Breast epithelium (tissue), 4 donors: ENCODE measurements at places on chromosomes 7 and 10. TPM values are rescaled to one million over a fixed set of nuclear protein-coding genes. Genes with fewer than 3 reads are reported as not detected.

DNA sequence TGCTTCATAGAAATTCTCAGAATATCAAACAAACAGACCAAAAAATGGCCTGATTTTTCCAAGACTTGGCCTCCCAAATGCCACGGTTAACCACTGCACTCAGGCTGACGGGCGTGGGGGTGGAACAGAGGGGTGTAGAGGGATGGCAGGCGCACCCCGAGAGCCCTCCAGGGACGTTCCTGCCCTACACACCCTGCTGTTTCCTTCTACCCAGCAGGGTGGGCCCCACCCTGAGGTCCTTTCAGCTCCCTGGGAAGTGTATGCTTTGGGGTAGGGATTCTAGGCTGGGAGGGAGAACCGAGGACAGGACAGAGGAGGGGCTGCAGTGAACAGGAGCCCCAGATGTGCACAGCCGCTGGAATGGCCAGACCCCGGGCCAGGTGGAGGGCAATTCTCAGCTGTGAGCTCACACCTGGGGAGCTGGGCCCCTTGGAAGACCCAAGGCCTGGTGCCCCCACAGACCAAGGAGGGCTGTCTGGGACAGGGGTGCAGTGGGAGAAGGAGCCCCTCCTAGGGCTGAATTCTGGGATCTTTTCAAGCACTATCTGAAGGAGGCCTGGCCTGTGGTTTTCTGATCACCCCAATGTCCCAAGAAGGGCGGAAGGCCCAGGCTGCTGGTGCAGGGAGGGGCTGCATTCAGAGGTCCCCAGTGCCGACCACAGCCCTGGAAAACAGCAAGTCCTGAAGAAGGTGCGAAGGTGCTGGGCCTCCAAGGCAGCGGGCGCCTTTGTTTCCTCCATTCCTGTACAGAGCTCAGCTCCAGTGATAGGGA is 32.9 kb upstream of the INPP5A start:
- DNase-seq = peak; percentile 45
- H3K4me1 ChIP-seq = peaks cover 2% of the 10 kb centered on the region
- H3K27ac ChIP-seq = no peak overlapping the region
- H3K27me3 ChIP-seq = no peaks in the 10 kb centered on the region
- H3K36me3 ChIP-seq = no peaks in the 10 kb centered on the region

- no peak for DNase-seq
- no peaks in the 10 kb centered on the region for H3K36me3 ChIP-seq
- no peaks in the 10 kb centered on the region for H3K4me1 ChIP-seq
- H3K27me3 ChIP-seq = no peaks in the 10 kb centered on the region
- no peak overlapping the region for H3K27ac ChIP-seq
- no peak overlapping the region for H3K4me3 ChIP-seq
These were observed 330.6 kb downstream of the PTPRN2 start for GRCh38 chr7:158257001-158257400.

DNA sequence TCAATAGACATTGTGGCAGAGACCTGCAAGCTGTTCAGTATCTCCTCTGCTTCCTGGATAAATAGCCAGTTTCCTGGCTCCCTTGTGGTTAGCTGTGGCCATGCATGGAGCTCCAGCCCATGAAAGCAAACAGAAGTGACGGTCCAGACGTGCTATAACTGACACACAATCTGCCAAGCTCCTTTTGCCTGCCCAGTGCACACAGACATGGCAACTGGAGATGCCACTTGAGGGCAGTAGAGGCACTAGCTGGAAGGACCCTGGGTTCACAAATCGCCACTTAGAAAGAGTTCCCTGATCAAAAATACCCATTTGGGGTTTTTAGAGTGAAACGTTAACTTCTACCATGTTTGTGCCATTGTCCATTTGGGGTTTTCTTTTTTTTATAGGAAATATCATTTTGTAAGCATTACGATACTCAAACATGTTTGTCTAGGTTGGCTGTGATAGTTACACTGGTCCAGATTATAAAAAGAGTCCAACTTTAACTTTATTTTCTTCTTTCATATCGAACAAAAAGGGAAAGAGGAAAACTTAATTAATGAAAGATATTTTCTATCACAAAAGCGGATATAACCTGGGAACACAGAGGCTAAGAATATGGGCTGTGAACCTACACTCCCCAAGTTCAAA is 31.3 kb downstream of the KIN start:
- H3K27me3 ChIP-seq = no peaks in the 10 kb centered on the region
- no peaks in the 10 kb centered on the region for H3K36me3 ChIP-seq
- H3K4me1 ChIP-seq = no peaks in the 10 kb centered on the region
- no peak overlapping the region for H3K27ac ChIP-seq
- no peak for DNase-seq

DNA sequence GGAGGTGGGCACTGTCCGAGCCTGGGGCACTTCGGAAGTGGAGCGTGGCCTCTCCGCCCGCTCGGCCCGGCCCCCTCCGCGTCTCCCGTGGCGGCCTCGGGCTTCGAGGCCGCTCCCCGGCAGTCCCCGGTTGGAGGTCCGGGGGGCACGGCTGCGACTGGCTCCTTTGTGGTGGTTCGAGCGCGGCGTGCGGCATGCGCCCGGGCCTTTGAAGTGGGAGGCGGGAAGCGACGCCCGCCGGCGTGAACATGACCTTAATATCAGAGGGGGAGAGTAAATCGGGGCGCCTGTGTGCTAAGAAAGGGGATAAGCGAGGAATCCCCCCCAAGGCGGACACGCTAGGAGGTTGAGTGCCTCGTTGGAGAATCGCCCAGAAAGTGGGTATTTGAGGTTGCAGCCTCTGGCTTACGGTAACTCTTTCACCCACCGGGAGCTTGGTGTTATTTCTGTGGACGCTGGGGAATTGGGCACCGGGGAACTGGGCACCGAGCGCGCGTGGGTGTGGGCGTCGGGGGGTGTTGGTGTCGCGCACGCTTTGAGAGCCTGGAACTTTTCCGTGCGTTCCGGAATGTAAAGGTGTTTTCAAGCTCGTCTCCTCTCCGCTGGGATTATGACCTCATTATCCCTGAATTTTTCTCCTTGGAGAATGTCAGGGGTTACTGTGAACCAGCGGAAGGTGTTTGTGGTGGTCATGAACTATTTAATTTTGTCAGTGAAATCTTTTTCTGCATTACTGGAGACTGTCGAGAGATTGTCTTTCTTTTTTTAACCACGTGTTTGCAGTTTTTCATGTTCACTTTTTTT is 660 bp downstream of the SUV39H2 start:
- no peaks in the 10 kb centered on the region for H3K36me3 ChIP-seq
- peak overlapping the region; percentile 84 for H3K4me3 ChIP-seq
- H3K27me3 ChIP-seq = no peaks in the 10 kb centered on the region
- H3K27ac ChIP-seq = peak overlapping the region; percentile 96
- H3K4me1 ChIP-seq = no peaks in the 10 kb centered on the region
- peak; percentile 18 for DNase-seq

GRCh38 chr7:52741670-52742290 is 293.7 kb upstream of the POM121L12 start:
- DNase-seq = no peak
- no peak overlapping the region for H3K27ac ChIP-seq
- no peaks in the 10 kb centered on the region for H3K4me1 ChIP-seq
- no peaks in the 10 kb centered on the region for H3K27me3 ChIP-seq

- no peaks in the 10 kb centered on the region for H3K36me3 ChIP-seq
- no peaks in the 10 kb centered on the region for H3K4me1 ChIP-seq
- DNase-seq = no peak
These were observed 84.9 kb downstream of the CAMK1D start for GRCh38 chr10:12434277-12434676.

DNA sequence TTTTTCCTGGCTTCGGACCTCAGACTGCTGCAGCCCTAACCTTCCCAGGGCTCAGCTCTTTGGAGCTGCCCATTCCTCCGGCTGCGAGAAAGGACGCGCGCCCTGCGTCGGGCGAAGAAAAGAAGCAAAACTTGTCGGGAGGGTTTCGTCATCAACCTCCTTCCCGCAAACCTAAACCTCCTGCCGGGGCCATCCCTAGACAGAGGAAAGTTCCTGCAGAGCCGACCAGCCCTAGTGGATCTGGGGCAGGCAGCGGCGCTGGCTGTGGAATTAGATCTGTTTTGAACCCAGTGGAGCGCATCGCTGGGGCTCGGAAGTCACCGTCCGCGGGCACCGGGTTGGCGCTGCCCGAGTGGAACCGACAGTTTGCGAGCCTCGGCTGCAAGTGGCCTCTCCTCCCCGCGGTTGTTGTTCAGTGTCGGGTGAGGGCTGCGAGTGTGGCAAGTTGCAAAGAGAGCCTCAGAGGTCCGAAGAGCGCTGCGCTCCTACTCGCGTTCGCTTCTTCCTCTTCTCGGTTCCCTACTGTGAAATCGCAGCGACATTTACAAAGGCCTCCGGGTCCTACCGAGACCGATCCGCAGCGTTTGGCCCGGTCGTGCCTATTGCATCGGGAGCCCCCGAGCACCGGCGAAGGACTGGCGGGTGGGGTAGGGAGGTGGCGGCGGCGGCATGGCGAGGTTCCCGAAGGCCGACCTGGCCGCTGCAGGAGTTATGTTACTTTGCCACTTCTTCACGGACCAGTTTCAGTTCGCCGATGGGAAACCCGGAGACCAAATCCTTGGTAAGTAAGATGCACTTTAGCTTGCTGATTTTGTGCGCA is at the start of gene PLXDC2:
PLXDC2 (plus strand) TSS at position 22 of the 820 bp plus-strand sequence.
- H3K36me3 ChIP-seq = no peaks in the 10 kb centered on the region
- H3K4me3 ChIP-seq = peak within 1 kb of the TSS; percentile 89
- DNase-seq = peak; percentile 41
- no peaks in the 10 kb centered on the region for H3K27me3 ChIP-seq
- no peaks in the 10 kb centered on the region for H3K4me1 ChIP-seq
- H3K27ac ChIP-seq = peak within 1 kb of the TSS; percentile 92

GRCh38 chr7:121214657-121215056 is 114.1 kb upstream of the WNT16 start:
- no peaks in the 10 kb centered on the region for H3K27me3 ChIP-seq
- no peak overlapping the region for H3K27ac ChIP-seq
- H3K4me1 ChIP-seq = no peaks in the 10 kb centered on the region
- no peaks in the 10 kb centered on the region for H3K36me3 ChIP-seq
- no peak for DNase-seq
- no peak overlapping the region for H3K4me3 ChIP-seq

GRCh38 chr10:111203615-111204014 is 126.8 kb downstream of the ADRA2A start:
- no peaks in the 10 kb centered on the region for H3K4me1 ChIP-seq
- H3K4me3 ChIP-seq = no peak overlapping the region
- no peaks in the 10 kb centered on the region for H3K27me3 ChIP-seq

DNA sequence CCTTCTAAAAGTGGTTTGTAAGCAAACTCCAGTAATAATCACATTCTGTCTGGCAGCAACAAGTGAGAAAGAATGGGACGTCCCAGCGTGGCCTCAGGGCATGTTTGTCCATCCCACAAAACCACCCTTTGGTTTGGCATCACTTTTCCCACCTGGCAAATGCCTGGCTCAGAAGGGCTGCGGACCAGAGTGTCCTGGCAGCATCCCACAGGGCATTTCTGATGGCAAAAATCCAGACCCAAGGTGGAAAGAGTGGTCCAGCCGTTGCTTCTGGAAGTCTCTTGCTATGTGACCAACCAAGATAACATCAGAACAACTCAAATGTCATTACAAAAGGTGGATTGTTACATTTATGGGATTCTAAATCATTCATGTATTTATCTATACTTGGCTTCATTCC is 174.4 kb downstream of the CREB5 start:
- no peak overlapping the region for H3K27ac ChIP-seq
- H3K36me3 ChIP-seq = no peaks in the 10 kb centered on the region
- peaks cover 9% of the 10 kb centered on the region for H3K27me3 ChIP-seq
- peaks cover 12% of the 10 kb centered on the region for H3K4me1 ChIP-seq
- H3K4me3 ChIP-seq = no peak overlapping the region

DNA sequence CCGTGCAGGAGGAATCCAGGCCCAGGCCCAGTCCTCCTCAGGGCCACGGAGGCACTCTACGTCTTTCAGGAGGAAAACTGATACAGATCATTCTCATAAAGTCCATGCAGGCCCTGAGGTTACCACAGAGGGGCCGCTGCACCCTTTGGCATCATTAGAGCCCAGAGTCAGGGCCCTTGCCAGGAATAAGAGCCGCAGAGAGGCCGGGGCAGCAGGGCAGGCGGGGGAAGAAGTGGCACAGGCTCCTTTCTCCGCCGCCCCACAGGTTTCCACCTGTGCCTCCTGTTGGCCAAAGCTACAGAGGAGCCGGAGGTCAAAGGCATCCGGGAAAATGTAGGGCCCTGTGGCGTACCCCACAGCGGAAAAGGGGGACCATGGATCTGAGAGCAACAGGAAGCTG is 366.6 kb upstream of the SHH start:
- no peaks in the 10 kb centered on the region for H3K4me1 ChIP-seq
- peaks cover 4% of the 10 kb centered on the region for H3K27me3 ChIP-seq
- DNase-seq = no peak
- H3K36me3 ChIP-seq = no peaks in the 10 kb centered on the region

PLEKHS1 gene
- total RNA-seq = not detected

ELOVL3 gene
- 2.2 TPM for total RNA-seq

CREB5 gene
- total RNA-seq = 19.7 TPM

FRMD4A gene
- total RNA-seq = 107 TPM

STRA8 gene
- not detected for total RNA-seq

TRIL gene
- 8.2 TPM for total RNA-seq

IPMK gene
- 7.9 TPM for total RNA-seq

UCMA gene
- not detected for total RNA-seq

PTPRN2 gene
- total RNA-seq = 2.2 TPM

ZPBP gene
- total RNA-seq = not detected

LRRC17 gene
- total RNA-seq = 8.2 TPM
